ENCODE measurements at places on chromosomes 5 and 9.

DNA sequence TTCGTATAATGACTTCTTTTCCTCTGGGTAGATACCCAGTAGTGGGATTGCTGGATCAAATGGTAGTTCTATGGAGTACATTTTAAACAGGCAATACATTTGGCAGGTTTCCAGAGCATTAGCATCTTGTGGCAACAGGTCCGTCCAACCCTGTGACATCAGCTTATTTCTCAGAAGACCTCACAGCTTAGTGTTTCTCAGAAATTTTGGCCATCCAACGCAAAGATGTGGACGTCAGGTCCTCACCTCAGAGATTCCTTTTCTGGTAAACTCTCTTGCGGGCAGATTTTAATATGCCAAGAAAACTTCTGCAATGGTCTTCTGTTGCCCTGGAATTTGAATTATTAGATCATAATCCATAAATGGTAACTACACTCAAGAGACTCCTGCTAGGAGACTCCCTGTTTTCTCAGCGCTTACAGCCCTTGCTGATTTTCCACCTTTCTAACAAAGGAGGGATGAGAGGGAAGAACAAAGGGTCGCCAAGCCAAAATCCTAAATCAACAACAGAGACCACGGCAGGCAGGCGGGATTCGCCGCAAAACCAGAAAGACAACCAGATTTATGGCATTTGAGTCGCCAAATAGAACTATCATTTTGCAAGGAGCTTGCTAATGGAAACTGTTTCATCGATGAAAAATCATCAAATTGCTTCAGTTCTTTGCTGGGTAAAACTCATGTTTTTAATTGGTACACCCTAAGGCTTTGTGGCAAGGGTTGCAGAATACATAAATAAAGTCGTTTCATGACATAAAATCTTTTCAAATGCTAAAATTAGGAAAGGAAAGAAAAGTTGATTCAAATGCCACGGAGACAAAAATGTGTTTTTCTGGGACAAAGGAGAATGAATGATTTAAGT, 34.1 kb upstream of the PLPP1 start:
- no peak for DNase-seq

GRCh38 chr5:91225848-91226686, 157.1 kb downstream of the ARRDC3 start:
- peak; percentile 4 for DNase-seq

GRCh38 chr5:179413086-179413690, 67.9 kb upstream of the ADAMTS2 start:
- DNase-seq = no peak

DNA sequence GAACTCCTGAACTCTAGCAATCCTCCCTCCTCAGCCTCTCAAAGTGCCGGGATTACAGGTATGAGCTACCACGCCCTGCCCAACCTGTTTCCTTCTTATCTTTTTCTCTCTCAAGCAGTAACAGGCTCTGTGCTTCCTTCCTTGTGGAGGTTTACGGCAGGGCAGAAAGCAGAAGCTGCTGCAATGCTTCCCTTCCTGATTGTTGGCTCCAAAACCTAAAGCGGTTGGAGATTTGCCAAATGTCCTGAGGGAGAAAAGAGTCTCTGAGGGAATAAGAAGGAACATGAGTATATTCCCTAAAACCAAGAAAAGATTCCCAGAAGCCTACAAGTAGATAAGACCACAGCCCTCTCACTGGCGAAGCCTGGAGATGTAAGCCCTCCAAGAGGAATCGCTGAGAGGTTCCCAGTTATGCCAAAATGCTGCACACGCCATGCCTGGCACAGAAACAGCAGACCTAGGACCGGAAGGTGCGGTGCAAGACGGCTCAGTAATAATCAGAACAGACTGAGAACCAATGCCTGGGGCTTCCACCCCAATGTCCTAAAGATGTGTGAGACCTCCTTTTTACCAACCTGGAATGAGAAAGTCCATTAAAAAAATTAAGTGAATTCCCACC, 73.2 kb downstream of the APTX start:
- no peak for DNase-seq

- no peak for DNase-seq
Measured at GRCh38 chr5:44911501-44911900, 102.8 kb downstream of the MRPS30 start.

- DNase-seq = no peak
Measured at GRCh38 chr5:100270023-100270771, 265.0 kb upstream of the FAM174A start.

- peak; percentile 94 for DNase-seq
Measured at GRCh38 chr9:130118841-130119518, 53.2 kb upstream of the NCS1 start.

- no peak for DNase-seq
Measured at GRCh38 chr5:58072300-58072965, 387.5 kb downstream of the PLK2 start.

- peak; percentile 60 for DNase-seq
Measured at GRCh38 chr9:71909887-71910649, 925 bp downstream of the ABHD17B start.

DNA sequence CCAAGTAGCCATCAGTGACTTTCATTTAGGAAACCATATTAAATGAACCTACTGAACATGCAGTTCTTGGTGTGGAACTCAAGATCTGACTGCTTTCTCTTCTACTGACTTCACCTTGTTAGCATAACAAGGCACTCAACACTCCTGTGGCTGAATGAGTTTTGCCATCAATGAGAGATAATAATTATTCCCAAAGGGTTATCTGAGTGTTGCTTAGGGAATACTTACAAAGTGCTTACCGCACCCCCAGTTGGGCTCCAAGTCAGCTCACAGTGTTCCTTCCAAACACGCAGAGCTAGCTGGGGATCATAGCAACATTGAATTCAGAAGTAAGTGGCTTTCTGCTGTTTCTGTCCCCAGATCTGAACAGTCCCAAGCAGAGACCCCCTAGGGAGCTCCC, 182.9 kb downstream of the SREK1 start:
- no peak for DNase-seq

GRCh38 chr5:174307656-174308271, 262.3 kb downstream of the NSG2 start:
- no peak for DNase-seq

GRCh38 chr5:145495741-145496140, 339.4 kb downstream of the PRELID2 start:
- DNase-seq = no peak

GRCh38 chr9:126756876-126757415, 47.9 kb upstream of the ZBTB43 start:
- peak; percentile 92 for DNase-seq

- no peak for DNase-seq
Measured at GRCh38 chr9:133786371-133786753, 48.2 kb upstream of the SARDH start.

DNA sequence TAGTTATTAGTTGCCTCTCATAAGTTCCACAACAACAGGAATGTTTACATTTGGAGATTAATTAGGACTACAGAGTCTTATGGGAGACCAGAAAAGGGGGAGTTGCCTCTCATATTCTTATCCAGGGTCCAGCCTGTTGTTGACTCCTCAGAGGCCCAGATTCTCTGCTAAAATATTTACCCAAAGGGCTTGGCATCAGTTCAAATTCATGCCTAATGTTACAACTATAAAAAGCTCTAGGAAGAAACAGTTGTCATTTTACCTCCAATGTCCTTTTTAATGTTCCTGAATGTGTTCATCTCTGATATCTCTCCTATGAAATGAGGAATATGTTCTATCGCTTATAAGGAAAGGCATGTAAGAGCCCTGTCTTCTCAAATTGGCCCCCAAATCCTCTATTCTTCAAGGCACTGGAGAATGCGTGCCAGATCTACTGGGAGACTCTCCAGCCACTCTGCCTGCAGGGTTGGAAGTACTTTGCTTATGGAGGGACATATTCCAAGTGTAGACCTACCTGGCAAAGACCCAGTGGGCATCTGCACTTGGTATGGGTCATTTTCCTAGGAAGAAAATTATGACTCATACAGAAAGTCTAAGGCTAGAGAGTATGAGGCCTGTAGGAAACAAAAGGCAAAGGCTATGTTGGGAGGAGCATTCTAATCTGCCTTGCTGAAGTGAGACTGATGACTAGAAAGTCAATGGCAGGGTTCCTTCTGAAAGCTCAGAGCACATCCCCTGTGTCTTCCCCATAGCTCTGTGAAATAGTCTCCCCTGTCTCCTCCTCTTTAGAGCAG, 192.6 kb downstream of the ESM1 start:
- DNase-seq = no peak

GRCh38 chr5:146840016-146840415, 38.5 kb downstream of the PPP2R2B start:
- no peak for DNase-seq

GRCh38 chr5:7941692-7942091, 72.7 kb downstream of the MTRR start:
- DNase-seq = peak; percentile 25

DNA sequence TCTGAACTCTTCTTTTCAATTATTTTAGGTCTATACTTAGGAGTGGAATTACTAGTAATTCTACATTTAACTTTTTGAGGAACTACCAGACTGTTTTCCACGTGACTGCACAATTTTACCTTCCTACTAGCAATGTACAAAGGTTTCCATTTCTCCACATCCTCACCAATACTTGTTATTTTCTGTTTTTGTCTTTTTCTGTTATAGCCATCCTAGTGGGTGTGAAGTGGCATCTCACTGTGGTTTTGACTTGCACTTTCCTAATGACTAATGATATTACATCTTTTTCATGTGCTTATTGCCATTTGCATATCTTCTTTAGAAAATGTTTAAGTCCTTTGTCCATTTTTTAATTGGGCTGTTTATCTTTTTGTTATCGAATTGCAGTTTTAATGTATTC, 136.9 kb upstream of the EGFLAM start:
- DNase-seq = no peak

GRCh38 chr5:133662578-133662977, 50.2 kb upstream of the FSTL4 start:
- DNase-seq = no peak

- no peak for DNase-seq
Measured at GRCh38 chr9:116152390-116152789, 1.2 kb upstream of the PAPPA start.

DNA sequence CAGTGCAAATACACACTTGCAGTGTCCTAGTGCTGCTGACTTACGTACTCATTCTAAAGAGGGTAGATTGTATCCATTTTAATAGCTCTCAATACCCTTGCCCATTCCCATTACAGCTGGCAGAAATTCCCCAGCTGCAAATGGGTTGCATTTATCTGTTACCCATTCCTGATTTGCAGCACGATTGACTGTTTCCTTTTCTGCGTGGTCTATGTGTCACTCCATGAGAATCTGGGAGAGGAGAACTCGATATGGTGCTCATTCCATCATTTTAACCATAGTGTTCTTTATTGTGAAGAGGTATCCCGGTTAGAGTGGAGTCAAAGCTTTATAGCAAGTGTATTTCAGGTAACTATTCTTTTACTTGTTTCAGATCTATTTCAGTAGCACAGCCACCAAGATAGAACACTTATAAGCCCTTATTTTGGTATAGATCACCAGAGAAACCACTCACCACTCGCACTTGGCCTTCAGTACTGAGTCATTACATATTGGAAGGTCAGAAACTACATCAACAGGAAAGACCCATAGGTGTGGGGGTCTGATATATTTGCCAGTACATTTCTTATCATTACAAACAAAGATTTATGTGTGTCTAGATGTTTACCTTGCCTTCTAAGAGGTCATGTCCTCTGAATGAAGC, 139.5 kb downstream of the MUSK start:
- no peak for DNase-seq

GRCh38 chr5:102608414-102608813, 109.6 kb upstream of the SLCO6A1 start:
- no peak for DNase-seq

GRCh38 chr9:127209220-127209619, 55.4 kb upstream of the GARNL3 start:
- DNase-seq = no peak

- no peak for DNase-seq
Measured at GRCh38 chr5:56350597-56351170, 117.6 kb upstream of the ANKRD55 start.

- DNase-seq = no peak
Measured at GRCh38 chr5:39205550-39205949, 13.8 kb downstream of the FYB1 start.

GRCh38 chr5:173329491-173330337, 1.5 kb upstream of the STC2 start:
- no peak for DNase-seq

DNA sequence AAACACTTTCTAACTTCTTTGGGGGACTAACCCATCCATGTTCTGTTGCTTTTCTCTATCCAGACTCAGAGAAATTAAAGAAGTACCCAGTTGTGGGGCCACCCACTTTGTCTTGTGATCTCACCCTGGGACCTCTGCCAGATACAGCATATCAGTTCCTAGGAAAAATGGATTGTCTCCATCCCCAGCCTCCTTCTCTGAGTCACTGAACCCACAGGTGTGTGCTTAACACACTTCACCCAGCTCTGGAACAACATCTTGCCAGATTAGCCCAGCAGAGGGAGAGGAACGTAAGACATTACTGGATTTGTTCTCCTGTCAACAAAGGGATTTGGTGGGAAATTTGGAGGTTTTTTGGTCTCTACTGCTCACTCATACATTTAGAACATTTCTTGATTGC, 19.2 kb downstream of the FAM240B start:
- DNase-seq = no peak

- DNase-seq = no peak
Measured at GRCh38 chr5:180371949-180372348, 18.8 kb upstream of the GFPT2 start.

GRCh38 chr9:34347800-34348158, 18.4 kb downstream of the NUDT2 start:
- no peak for DNase-seq

DNA sequence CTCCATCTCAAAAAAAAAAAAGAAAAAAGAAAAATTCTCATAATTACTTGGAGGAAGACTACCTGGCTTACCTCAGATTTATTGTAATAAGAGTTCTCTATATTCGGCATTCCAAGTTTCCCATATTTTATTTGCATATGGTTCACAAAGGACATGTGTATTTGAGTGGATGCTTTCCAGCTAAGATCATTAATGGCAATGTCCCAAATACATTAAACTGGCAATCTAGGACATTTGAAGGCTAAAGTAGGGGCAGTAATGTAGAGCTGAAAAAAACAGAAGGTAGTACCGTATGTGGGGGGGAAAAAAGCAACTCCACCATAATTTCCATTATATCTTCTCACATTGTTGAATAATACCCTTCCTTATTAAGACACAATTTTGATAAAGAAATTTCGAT, 4.9 kb downstream of the TUT7 start:
- no peak for DNase-seq
